SK-MEL-5 (cell line): ENCODE measurements at places on chromosomes 1 and 21. TPM values are rescaled to one million over a fixed set of nuclear protein-coding genes. Genes with fewer than 3 reads are reported as not detected.

Gene HOOK1
- not detected in 2 replicates for total RNA-seq

Gene TCP10L
- total RNA-seq, result 0.53 TPM in 1 of 2 replicates, not detected in the other

Gene PROX1
- total RNA-seq, result 0.13 and 0.32 TPM in 2 replicates

Gene TRPM2
- 0.21 and 0.37 TPM in 2 replicates for total RNA-seq

DNA sequence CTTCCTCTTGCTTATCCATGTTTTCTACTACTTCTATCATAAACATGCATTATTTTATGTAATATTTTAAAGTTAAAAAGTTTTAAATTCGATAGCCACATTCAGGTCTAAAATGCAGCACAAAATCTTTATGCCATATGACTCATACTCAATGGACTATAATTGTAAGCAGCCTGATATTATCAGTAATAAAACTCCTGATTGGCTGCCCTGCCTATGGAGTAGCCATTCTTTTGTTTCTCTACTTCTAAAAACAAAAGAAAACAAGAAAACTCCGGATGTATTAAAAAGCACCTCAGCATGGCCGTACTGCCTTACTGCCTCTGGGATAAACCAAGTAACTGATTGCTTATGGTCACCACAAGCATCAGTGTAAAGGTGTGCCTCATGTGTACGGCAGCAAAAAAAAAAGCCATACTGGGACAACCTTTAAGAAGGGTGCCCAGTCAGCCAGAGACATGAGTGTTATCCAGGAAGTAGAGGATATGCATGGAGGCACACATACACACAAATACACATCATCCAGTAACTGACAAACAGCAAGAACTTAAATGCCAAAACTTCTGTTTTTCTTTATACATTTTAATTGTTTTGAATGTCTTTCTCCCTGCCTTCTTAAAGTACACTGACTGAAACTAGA, 9.2 kb downstream of the SLC35D1 start:
- DNase-seq, result no peak

GRCh38 chr1:31745096-31745945, 18.8 kb downstream of the ADGRB2 start:
- peak; percentile 71 for DNase-seq

DNA sequence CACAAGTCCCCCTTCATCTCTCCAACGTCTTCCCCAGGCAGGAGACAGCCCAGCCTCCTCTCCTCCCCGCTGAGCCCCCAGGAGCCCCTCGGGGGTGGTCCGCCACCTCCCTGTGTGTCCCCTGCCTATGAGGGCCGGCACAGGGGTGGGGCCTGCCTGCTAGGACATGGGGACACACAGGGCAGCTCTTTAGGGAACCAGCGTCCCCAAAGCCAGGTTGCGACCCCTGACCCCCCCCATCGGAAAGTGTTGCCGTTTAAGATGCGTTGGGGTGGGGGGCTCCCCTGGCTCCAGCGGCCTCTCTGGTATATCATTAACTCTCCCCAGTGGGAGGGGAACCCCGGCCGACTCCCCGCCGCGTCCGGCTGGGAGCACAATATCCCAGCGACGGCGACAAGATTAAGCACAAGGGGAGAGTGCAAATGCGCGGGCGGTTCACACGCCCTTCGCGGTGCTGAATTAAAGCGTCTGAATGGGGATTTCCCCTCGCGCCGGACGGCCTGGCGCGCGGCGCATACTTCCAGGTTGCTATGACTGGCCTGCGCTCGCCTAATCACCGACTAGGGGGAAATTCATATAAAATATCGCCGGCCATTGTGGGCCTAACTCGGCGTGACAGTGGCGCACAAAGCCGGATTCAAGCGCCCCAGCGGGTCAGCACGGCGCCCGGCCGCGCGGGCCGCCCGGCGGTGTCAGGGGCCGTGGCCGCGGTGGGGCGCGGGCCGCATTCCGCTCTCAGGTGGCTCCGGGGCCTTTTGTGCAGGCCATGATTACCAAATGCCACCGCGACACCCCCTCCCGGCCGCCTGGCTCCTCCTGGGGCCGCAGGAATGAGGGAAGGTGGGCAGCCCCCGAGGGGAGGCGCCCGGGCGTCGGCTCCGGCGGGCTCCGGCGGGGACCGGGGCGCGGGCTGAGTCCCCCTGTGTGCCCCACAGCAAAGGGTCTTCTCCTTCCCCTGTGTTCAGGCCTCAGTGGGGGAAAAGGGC, 30.9 kb downstream of the WNT3A start:
- DNase-seq, result no peak

GRCh38 chr21:16070207-16070651, 340.4 kb downstream of the USP25 start:
- no peak for DNase-seq

- no peak for DNase-seq
These were observed 64.9 kb upstream of the ARTN start for GRCh38 chr1:43868741-43869067.

DNA sequence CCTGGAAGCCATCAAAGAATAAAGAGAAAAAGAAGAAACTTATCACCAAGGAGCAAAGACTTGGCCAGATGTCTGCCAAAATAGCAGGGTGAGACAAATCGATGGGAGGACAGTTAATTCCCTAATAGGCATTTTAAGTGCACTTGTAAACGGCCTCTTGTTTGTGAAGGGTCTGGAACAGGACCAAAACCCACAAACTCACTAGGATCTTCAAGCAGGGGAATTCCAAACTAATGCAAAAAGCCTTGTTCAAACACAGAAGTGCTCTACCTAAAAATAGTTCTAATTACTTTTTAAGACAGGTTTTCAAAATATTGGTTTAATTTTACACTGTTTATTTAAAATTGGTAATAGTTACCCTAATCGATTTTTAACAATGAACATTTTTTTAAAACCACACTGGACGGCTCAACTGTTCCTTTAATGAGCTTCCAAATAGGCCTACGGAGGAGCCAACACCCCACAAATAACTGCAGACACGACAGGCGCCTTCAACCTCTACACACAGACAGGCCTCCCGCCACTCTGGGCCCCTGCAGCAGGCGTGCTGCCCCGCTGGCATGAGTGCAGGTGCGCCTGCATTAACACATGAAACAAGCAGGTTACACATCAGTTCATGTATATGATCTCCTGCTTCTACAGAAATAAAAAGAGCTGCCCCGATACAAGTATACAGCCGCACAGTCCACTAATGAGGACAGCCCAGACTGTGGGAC, 15.8 kb downstream of the UBE2G2 start:
- no peak for DNase-seq

DNA sequence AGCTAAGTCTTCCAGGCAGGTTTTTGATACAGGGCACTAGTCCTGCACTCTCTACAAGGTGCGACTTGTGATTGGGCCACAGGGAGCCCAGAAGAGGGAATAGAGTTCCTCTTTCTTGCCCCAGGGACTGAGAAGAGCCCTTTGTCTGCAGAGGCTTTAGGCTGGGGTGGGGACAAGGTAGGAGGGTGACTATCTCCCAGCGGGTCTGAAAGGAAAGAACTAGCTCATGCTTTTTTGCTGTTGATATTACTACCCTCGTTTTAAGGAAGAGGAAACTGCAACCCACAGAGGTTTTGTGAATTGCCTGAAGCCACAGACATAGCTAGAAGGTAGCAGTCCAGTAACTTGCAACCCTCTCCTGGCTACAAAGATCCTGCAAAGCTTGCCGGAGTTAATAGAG, 615.2 kb downstream of the MATN1 start:
- DNase-seq, result no peak

DNA sequence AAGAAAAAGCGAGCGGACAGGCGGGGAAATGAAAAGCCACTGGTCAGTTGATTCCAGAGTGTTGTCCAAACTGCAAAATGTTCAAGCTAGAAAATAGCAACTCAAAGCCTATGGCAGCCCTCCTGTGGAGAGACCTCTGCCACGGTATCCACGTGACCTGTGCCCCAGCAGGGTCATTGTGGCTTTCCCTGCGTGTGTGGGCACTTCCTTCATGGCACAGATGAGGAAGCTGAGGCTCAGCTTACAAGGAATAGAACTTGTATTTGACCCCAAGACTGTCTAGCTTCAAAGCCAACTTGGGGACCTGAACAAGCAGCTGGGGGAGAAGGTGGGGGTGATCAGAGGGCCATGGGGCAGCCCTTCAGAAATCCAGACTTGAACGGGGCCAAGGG, 15.6 kb upstream of the PLEKHG5 start:
- DNase-seq, result no peak

GRCh38 chr1:204431310-204432184, 19.9 kb upstream of the PPP1R15B start:
- DNase-seq, result peak; percentile 75

- no peak for DNase-seq
These were observed 68.8 kb downstream of the JMJD4 start for GRCh38 chr1:227666286-227666685.

- no peak for DNase-seq
These were observed 8.4 kb upstream of the HTR6 start for GRCh38 chr1:19656134-19656779.

DNA sequence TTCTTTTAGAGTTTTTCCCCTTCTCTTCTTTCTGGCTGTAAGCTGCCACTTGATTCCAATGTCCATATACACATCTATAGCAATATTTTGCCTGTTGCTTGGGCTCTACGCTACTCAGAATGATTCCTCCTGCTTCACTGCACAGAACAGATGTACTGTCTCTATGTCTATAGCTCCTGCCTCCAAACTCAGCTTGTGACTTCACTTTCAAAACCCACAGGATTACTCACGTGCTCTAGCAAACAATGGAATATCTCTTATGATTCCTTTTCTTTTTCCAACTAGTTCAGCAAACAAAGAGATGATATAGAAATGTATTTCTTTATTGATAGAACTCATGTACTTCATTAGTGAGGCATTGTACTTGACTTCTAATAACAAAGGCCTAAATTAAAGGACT, 80.5 kb upstream of the SOX13 start:
- peak; percentile 84 for DNase-seq

- no peak for DNase-seq
These were observed 40.6 kb upstream of the NEGR1 start for GRCh38 chr1:72322910-72323309.

DNA sequence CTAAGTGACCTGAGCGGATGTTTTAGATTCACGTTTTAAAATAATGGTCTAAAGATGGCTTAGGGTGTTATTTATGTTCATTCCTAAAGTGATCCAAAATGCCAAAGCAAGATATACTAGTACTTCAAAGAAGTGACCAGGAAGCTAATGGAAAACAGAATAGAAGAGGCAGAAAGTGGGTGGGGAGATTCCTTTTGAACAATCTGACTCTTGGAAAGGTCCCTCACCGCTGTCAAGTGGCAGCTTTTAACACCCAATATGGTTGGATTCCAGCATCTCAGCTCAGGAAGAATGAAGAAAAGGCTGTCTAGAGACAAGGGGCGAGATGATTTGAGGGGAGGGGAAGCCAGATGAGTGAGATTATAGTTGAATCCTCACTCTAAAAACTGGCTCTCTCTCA, 90.3 kb downstream of the SCMH1 start:
- DNase-seq, result no peak

DNA sequence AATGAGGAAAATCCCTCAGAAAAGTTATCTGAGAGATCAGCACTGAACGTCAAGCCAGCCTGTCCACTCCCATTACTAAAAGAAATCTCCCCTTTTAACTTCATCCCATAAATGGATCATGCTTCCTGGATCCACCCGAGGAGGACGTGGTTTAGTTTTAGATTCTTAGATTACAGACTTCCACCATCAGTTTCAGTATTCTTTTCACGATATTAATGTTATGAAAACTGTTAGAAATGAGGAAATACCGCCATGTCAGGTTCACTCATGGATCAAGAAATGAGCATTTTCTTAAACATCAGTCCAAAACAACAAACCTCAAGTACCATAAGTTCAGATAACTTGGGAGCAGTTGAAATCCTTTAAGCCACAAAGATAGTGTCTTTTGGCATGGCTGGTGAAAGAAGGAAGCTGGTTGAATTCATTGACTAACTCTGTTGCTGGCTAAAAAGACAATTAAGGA, 49.8 kb downstream of the NFIA start:
- DNase-seq, result no peak

DNA sequence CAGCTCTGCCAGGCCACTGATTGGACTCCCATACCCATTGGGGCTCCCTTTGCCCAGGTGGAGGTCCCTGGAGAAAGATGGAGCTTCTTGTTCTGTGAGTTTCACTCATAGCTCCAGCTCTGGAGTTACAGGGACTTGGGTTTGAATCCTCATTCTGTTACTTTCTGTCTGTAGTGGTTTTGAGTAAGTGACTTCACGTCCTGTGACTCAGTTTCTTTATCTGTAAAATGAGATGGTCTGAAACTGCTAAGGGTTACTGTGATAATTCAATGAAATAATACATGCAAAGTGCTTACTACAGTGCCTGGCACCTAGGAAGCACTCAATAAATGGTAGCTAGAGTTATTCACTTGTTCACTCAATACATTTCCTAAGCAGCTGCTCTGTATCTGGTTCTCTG, 88.5 kb upstream of the SLC2A1 start:
- DNase-seq, result no peak

DNA sequence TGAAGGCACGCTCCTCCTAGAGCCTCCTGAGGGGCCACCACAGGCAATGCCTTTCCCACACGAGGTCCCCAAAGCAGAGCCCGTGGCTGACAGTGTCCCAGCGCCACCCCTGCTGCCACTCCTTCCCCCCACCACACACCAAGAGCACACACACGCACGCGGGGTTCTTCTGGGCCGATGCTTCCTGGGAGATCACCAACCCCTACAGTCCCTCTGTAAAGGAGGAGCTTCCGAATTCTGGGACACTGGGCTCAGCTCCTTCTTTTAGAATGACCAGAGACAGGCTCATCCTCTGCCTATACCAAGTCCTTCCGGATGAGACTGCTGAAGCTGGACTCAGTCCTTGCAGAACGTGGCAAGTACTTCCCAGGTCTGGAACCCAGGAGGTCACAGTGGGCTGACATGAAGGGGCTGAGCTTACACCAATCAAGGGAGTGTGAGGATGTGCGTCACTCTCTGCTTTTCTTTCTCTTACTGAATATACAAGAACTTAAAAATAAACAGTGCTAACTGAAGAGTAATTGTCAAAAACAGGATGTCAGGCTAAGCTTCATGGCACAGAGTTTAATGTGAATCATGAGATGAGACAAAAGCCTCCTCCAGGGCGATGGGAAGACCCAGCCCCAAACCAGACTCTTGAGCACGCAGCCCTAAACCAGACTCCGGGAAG, 12.7 kb downstream of the SSU72 start:
- no peak for DNase-seq

GRCh38 chr1:85584923-85585322, 4.4 kb downstream of the CCN1 start:
- DNase-seq, result no peak

DNA sequence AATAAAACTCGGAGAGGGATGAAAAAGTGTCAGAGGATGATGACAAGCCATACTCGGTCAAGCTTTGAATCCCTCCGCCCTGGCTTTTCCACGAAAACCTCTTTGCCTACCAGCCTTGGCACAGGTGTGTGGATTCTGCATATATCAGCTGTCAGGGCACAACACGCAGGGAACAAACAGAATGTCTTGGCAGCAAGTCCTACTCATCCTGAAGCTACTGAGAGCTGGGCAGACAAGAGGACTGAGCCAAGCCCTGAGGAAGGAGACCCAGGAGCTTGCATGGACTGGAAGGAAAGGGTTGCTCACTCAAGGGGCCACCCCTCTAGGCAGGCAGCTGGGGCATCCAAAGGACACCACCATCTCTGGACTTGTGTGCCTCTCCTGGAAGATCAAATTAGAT, 132.4 kb downstream of the HMGB4 start:
- DNase-seq, result no peak

GRCh38 chr1:179178183-179178582, 51.3 kb downstream of the ABL2 start:
- no peak for DNase-seq
